ENCODE measurements at places on chromosomes 4 and X.

DNA sequence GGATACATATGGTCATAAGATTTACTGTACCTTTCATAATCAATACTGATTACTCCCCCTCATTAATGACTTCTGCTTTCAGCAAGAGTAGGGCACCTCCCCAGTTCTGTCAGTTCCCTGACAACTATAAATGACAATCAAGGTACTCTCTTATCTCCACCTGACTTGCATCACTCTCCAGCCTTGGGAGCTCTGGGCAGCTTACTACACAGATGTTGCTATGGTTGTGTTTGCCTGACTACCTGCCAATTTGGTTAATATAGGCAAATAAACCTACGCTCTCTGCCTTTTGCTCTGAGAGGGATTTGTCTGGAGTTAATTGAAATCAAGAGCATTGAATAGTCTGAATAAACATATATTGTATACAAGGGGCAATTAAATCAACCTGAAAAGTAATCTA is 22.8 kb upstream of the MAP7D3 start:
- DNase-seq = no peak

- DNase-seq = no peak
Measured at GRCh38 chr4:152630324-152630723, 49.5 kb downstream of the TMEM154 start.

DNA sequence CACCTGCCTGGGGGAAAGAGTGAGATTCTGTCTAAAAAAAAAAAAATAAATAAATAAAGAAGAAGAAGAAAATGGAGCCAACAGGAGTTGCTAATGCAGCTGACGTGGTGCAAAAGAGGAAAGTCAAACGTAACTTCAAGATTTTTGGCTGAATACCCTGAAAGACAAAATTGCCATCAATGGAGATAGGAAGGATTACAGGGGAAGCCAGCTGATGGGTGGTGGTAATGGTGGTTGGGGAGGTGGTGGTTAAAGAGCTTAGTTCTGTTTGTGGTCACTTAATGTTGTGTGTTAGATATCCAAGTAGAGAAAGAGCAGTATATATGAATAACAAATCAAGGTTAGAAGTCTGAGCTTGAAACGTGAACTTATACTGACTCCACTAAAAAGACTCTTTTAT is 225.4 kb downstream of the ARHGAP24 start:
- no peak for DNase-seq

- DNase-seq = no peak
Measured at GRCh38 chr4:118746251-118746919, 61.2 kb downstream of the METTL14 start.

DNA sequence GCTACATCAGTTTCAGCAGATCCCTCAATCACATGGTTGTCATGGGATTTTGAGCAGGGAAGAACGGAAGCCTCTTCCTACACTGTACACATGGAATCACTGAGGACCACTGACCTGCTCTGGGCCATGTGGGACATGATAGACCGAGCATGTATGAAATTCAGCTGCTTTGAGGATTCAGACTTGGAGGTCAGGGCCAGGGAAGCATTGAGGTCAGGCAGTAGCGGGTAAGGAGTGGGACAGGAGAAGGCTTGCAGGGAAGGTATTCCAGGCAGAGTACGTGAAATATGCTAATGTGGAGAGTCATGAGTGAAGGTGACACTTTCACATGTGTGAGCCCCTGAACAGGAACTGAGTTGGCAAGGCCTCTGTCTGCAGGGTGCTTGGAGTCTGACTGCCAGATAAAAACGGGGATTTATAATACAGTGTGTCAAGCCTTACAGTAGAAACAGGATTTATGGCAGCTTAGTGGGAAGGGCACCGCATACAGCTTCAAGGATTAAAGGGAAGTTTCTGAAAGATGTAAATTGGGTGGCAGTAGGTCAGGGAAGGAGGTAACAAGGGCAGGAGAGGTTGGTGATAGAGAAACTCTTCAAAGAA is 111.7 kb downstream of the STK32B start:
- DNase-seq = no peak

- no peak for DNase-seq
Measured at GRCh38 chr4:66929748-66930147, 615.6 kb downstream of the CENPC start.

DNA sequence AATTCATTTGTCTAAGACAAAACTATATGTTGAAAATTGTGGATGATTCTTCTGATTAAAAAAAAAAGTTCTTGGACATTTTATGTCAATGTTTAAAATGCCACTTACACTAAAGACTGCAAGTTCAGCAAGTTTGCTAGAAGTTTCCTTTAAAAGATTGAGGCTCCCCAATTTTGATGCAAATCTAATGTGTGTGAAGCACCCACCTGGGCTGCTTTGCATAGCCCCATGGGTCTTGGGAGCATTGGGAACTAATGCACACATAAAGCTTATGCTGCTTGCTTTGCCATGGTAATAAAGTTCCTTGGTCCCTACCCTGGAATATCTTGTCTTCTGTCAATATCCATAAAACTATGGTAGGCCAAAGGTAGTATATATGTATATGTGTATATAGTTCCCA is 725.9 kb upstream of the GRID2 start:
- DNase-seq = no peak

- no peak for DNase-seq
Measured at GRCh38 chrX:84335121-84335520, 147.1 kb upstream of the RPS6KA6 start.

GRCh38 chrX:111159232-111159631 is 63.2 kb downstream of the PAK3 start:
- no peak for DNase-seq

GRCh38 chr4:1658146-1658545 is 26.0 kb downstream of the FAM53A start:
- DNase-seq = no peak

DNA sequence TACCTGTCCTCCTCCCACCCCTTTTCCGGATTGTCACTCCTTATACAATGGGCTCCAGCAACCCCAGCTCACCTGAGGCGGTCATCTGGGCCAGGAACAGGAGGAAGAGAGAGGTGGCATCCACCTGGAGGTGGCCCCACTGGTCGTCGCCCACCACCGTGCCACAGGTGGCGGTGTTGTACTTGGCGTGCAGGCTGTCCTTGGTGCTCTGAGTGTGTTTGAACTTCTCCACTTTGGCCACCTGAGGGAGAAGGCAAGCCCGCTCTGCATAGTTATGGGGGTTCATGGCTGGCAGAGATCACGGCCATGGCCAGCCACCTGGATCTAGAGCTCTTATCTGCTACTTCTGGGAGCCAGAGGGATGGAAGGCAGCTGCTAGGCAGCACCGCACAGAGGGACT is 32.9 kb downstream of the PHKA2 start:
- no peak for DNase-seq

DNA sequence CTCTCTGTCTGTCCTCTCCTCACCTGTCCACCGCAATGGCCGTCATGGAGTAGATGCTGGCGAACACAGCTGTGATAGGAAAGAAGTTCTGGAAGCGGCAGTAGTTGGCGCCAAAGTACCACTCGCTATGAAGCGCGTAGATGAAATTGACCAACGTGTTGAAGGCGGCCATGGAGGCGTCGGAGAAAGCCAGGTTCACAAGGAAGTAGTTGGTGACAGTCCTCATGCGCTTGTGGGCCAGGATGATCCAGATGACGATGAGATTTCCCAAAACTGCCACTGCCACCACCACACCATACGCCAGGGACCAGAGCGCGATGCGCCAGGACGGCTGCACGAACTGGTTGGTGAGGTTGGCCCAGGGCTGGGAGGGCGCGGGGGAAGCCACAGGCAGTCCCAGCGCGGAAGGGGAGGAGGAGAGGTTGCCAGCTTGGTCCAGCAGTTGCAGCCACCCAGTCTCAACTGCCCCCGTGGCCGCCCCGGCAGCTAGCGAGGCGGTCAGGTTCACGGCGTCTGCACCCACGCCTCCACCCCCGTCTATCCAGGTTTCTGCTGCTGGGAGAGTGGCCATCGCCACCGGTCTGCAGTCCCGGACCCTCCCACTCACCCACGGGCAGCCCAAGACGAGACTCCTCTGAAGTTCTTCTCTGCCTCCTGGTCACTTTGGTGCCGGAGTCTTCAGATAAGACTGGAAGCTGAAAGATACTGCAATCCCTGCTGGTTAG is 518 bp downstream of the TACR3 start:
- DNase-seq = peak; percentile 50

GRCh38 chr4:42101446-42101975 is 50.9 kb downstream of the BEND4 start:
- no peak for DNase-seq

GRCh38 chr4:5338531-5338930 is 287.3 kb downstream of the STK32B start:
- DNase-seq = no peak

DNA sequence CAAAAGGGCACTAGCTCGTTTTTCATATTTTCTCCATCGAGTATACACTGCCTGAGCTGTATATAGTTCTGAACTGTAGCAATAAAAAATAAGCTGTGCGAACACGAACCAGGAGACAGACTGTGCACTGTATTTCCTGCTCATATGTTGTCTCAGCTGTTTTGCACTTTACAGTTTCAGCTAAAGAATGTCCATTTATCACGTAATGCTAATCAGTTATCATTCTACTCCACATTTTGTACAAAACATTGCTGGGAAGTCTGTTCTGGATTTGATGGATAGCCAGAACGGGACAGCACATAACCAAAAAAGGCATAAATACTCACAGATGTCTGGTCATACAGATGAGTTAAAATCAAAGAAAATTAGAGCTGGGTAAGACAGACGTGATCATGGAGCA is 315.5 kb upstream of the ADGRL3 start:
- peak; percentile 5 for DNase-seq

DNA sequence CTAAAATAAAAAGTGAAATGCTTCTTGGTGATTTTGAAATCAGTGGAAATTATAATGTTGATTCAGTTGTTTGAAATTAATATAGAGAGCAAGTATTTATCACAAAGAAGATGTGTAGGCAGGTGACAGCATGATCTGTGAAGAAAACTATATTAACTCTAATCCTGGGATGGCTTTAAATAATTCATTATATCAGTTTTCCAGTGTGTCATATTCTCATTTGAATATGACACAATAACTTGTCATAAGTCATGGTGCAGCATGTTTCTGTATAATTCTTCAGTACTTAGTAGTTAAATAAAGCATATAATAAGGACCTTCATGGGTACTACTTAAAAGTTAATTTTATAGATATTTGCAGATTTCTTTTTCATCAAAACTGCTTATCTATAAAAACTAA is 573.6 kb downstream of the INPP4B start:
- no peak for DNase-seq

DNA sequence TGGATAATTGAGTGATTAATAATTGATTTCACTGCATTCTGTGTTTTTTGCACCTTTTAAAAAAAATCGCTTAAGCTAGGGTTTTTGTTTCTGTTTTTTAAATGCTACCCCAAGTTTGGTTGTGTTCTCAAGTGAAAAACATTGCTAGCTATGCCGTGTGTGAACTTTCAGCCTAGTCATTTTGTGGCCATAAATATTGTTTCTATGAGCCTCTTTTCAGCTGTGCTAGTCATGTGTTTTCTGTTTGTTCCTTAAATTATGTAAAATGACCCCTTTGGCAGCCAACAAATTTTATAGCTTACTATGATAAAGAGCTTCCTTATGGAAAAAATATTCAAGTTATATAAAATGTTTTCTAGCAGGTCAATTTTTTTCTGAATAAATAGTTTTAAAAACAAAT is 59.1 kb downstream of the GALNT7 start:
- DNase-seq = no peak

DNA sequence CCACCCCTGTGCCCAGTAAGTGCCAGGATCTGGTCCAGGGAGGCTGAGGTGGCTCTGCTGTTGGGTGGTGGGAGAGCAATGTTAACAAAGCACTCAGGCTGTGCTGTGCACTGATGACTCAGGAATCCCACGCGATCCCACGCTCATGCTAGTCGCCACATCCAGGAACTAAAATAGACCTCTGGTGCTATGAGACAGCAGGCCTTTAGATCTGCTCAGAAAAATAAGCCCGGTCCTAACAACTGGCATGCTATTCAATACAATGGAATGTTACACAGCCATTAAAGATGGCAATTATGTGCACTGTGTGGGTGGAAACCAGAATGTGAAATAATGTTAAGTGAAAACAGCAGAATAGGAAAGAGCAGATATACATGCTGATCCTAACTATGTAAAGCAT is 26.0 kb downstream of the ARL13A start:
- no peak for DNase-seq

DNA sequence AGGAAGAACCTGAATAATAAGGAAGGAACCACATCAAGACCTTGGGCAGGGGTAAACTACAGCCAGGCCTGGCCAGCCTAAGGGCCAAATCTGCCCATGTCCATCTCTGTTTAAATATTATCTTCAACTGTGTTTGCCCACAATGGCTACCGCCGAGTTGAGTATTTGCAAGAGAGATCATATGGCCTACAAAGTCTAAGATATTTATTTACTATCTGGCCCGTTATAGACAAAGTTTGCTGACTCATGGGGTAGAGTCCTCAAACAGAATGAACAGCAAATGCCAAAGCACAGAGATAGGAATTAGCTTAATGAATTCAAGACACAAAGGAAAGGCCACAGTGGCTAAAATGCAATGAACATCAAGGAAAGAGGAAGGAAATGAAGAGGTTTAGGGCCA is 44.8 kb downstream of the RPS6KA3 start:
- DNase-seq = no peak

- DNase-seq = no peak
Measured at GRCh38 chrX:111386615-111387233, 25.3 kb downstream of the DCX start.

- DNase-seq = no peak
Measured at GRCh38 chrX:20452487-20452886, 185.8 kb upstream of the RPS6KA3 start.

GRCh38 chrX:37896511-37896890 is 49.1 kb upstream of the DYNLT3 start:
- DNase-seq = no peak
